ENCODE measurements at places on chromosomes 2 and 18.

DNA sequence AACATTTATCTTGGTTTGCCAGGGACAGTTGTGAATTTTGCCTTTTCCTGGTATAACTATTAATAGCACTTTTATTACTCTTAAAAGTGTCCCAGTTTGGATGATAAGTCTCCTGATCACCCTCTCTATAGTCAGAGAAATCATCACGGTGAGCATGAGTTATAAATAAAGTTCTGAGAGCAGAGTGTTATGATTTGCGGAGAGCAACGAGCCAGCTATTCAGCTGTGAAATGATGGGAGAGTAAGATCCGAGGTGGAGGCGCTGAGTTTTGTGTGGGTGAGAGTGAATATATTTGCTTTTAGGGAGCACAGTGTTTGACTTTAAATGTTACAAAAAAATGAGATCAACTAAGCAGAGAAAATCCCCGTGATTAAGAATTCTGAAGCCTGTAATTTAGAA, 179.6 kb downstream of the DSC3 start:
- no peak for DNase-seq

DNA sequence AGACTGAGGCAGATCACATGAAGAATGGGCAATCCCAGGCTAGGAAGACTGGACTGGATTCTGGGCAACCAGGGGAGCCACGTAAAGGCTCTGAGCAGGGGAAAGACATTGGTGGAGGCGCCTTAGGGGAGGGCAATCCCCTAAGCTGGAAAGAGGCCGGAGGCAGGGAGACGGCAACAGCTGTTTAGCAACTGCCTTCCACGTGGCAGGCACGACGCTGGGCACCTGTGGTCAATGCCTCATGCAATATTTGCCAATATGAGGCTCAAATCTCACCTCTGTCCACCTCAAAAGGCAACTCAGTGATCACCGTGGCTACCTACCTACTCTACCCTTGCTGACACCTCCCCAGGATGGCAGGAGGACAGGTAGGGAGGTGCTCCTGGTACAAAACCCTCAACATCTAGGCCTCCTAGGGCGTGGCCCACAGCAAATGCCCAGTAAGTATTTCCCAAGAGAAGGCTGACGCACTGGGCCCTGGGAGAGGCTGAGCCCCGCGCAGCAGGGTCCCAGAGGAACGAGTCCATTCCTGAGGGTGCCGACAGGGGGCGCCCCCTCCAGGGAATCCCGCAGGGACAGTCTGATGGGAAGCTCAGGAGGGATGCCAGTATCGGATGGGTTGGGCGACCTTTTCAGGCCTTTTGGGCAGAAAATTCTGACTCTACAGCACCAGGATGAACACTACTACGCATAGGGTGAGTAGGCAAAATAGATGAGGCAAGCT, 8.9 kb downstream of the BOLA3 start:
- no peak for DNase-seq

DNA sequence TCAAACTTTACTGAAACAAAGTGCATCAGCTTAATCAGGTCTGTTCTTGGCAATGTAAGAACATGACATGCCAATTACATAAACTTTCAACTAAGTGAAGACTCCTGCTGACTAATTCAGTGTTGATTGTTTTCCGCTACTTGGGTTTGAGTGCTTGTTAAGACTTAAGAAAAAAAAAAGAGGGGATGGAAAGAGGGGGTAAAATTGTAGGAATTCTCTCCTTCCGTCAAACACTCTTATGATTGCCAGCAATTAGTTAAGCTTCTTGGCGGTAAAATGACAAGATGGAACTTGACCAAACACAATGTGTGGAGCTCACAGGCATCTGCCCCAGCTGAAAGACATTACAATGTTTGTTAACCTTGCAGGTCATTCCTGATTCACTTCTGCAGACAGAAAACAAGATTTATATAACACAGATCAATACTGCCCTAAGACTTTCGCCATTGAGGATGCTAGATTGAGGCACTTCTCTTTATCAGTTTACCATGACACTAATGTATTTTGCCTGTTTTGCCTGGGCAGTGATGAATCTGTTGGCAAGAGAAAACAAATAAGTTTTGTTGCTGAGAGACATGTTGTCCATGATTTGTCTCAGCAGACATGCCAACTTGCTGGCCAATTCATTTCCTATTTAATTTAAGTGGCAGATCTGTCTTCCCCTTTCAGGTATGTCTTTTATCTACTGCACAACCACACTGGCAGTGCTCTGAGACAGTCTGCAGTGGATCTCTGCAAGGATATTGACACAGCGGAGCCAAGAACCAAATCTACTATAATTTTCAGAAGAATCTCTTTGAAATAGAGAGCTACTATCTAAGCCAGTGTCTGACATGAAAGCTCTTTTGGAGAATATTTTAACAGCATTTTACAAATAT, 410.0 kb upstream of the KCNH7 start:
- DNase-seq = no peak

GRCh38 chr2:203135105-203135504, 103.7 kb upstream of the CYP20A1 start:
- no peak for DNase-seq

GRCh38 chr2:225693259-225693658, 293.7 kb downstream of the NYAP2 start:
- DNase-seq = no peak

DNA sequence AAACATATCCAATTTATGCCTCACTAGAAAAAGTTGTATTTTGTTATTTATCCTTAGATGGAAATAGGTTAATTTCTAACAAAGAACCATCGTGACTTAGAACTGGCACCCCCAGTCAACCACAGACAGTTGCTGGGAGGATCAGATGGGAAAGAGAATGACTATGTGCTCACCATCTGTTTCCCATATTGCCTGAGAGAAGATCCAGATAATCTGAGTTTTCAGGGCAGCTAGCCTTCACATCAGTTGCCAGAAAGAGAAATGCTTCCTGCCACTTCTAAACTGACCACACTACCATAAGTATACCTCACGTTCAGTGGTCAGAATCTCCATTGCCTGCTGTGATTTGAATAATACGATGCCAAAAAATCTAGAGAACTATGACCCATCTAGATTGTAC, 28.4 kb upstream of the NEB start:
- no peak for DNase-seq

- DNase-seq = no peak
Measured at GRCh38 chr18:56501896-56502295, 136.5 kb downstream of the TXNL1 start.

- DNase-seq = no peak
Measured at GRCh38 chr2:58427572-58428095, 186.5 kb upstream of the FANCL start.

- no peak for DNase-seq
Measured at GRCh38 chr2:241994556-241995213, 125.2 kb downstream of the RTP5 start.

- DNase-seq = no peak
Measured at GRCh38 chr2:221596192-221596591, 24.1 kb upstream of the EPHA4 start.

- no peak for DNase-seq
Measured at GRCh38 chr2:154670083-154670482, 28.4 kb upstream of the KCNJ3 start.

DNA sequence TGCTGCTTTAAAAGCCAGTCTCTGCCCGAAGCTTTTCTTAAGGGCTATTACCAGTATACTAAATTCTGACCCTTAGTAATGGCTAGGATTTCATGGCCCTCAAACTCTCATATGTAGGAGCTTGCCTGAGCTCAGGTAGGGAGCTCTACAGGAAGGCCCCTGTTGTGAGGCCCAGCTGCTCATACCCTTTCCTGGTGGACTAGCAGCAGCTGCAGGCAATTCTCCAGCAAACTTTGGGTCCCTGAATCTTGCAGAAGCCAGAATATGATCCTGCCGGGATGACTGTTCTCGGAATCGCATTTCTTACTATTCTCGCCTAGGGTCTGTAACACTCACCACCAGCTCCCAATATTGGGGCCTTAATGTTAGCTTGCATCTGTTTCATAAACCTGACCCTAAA, 106.4 kb upstream of the SERTAD2 start:
- no peak for DNase-seq

DNA sequence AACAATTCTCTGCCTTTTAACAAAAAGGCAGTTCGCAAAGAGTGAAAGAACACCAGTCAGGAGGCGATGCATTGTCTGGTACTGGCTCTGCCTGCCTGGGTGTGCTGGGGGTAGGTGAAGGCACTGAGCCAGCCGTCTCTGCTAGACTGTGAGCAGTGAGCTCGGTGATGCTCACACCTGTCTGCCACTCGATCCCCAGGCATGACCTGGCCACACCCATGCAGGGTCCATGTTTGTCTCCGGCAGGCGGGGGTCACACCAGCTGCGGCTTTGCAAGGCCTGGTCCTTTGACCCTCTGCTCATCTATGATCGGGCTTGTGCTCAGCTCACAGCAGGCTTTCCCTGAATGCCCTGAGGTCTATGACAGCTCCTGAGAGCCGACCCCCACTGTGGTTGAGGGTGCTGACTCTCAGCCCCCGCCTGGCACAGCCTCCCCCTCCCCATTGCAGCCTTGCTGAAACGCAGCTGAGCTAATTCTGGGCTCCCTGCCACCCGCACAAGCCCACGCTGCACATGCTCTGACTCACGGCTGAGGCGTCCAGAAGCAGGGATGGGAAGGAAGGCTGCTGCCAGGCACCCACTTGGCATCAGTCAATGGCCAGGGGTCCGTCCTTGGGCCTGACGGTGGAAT, 23.7 kb downstream of the CRACDL start:
- DNase-seq = no peak

- no peak for DNase-seq
Measured at GRCh38 chr2:16050908-16051489, 110.6 kb downstream of the MYCN start.

DNA sequence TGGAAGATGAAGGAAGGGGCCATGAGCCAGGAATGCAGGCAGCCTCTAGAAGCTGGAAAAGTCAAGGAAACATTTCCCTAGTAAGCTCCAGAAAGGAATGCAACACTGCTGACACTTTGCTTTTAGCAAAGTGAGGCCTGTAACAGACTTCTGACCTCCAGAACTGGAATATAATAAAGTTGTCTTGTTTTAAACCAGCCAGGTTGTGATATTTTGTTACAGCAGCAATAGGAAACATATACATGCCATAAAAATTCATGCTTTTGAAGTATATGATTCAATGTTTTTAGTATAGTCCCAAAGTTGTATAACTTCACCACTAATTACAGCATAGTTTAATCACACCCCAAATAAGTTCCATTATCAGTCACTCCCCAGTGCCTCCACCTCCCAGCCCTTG, 15.2 kb upstream of the ZNF396 start:
- DNase-seq = no peak

DNA sequence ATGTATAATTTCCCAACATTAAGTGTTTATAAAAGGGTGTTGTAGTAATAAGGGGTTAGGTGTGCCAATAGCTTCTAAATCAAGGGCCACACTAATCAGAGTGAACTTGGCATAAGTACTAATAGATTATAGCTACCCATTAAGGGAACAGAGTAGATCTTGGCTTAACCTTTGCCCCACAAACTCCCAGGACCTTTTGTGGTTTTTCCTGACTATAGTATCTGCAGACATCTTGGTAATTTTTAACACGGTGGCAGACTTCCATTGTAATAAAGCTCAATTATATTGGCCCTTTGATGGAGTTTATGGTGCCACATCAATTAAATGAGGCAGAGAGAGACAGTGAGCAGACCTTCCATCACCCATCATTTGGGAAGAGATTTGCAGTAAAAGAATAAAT, 358.5 kb upstream of the HNRNPA3 start:
- no peak for DNase-seq

DNA sequence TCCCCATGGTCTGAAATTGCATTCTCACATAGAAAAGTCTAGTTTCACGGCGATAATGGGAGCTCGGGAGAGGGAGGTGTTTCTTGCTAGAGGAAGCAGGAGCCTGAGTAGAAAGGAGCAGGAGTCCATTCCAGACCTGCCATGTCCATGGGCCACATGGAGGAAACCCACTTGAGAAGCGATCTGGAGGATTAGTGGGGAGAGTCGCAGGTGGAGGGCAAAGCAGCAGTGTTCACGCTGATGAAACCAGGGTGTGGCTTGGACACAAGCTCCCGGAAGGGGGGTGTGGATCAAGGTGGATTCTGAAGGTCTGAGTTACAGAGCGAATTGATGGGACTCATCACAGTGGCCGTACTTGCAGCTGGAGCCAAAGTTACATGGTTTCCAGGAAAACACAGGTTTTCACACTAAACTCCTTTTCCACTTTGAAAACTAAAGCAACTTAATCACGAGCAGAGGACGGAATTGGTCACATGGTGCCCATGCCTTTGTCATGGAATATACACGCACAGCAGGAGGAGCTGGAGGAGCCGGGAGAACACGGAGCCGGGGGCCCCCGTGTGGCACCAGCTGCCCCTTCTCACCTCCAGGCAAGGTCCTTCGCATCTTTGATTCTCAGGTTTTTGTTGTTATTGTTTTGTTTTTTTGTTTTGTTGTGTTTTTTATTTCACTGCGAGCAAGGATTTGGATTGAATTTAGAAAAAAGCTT, 255.1 kb upstream of the MYT1L start:
- no peak for DNase-seq

- no peak for DNase-seq
Measured at GRCh38 chr2:102049756-102050443, 58.1 kb downstream of the IL1R2 start.

GRCh38 chr2:189641590-189641989, 19.7 kb upstream of the ASNSD1 start:
- no peak for DNase-seq

DNA sequence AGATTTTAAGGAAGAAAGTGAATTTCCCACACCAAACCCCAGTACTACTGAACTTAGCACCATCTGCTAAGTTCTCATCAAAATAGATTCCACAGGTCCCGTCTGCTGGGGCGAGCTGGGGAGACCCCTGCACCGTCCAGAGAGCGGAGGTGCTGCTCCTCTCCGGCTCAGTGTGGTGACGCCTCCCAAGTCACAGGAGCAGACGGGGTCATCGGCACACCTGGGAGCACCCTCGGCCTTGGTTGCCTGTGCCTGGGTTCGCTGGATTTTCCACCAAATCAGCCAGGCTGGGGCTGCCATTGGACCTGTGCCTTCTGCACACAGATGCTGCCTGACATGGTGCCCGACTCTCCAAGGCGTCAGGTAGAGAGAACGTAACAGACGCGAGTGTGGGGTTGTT, 141.3 kb downstream of the PXDN start:
- no peak for DNase-seq

GRCh38 chr2:96092573-96092877, 23.8 kb downstream of the ADRA2B start:
- DNase-seq = no peak

DNA sequence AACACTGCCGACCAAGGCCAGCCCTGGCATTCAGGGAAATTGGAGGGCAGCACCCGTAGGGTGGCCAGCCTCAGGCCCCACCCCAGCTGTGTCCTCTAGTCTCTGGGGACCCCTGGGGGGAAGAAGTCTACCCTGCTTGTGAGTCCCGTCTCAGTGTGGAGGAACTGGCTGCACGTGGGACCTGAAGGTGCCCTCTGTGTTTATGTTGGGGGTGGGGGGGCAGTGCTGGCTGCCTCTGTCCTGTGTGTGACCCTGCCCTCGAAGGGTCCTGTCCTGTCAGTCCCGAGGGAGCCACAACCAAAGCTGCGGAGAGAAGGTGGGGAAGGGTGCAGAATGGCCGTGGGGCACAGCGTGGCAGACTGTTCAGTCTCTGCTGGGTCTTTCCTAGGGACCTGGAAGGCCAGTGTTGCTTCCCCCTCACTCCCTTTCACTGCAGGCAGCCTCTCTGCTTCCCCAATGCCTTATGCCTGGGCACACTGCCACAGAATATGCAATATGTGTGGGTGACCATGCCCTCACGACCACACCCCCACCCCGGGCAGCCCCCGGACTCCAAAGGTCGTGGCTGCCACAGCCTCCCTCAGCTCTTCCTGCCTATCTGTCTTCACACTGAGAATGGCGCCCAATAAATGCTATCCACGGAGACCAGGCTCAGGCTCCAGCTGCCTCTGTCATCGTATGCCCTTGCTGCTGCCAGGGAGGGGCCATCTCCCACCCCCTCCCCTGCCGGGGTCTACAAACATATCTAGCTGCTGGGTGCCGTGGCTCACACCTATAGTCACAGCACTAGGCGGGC, 33.3 kb upstream of the SLC35F6 start:
- DNase-seq = no peak
